ENCODE measurements at places on chromosomes 5 and 9. TPM values are rescaled to one million over a fixed set of nuclear protein-coding genes. Genes with fewer than 3 reads are reported as not detected.

Gene CDC23
- total RNA-seq: 29.4 TPM

DNA sequence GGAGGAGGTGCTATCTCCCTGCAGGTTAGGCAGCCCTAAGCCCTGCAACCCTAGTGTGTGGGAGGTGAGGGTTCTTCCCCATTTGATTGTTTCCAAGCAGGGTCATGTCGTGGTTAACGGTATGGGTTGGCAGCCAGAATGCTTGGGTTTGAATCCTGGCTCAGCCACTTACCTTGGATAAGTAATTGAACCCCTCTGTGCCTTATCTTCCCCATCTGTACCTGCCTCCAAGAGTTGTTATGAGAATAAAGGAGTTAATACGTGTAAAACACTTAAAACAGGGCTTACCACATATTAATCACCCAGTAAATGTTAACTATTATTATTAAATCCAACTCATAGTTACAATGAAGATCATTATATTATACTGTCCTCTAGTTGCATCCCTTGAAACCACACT lies 52.2 kb upstream of the SPATA31E1 start:
- DNase-seq: no peak

Gene POU5F2
- total RNA-seq: 1.1 TPM

DNA sequence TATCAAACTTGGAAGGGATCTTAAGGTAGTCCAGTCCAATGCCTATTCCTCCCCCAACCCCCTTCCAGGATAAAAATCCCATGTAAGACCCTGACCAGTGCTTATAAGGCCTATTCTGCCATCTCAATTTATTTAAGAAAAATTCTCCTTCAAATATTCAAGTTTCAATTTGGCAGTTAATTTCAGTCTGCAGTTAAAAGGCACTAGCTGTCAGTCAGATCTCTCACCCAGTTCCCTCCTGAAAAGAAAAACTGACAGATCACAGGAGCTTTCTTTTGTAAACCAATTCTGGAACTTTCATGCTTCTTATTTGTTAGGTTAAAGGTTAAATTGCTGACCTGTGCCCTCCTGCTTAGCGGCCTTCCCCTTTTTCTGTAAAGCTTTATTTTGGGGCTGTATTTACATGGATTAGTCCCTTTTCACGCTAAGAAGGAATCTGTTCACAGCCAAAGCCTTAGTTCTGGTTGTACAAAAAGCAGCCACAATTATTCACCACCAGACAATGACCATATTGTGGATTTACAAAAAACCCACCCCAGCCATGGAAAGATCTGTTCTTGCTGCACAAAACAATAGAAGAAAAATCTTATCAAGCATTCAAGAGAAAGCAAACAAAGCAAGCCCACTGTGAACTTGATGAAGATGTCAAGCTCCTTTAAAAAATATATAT lies 68.7 kb downstream of the DENND1A start:
- no peak for DNase-seq

Gene CD180
- not detected for total RNA-seq

DNA sequence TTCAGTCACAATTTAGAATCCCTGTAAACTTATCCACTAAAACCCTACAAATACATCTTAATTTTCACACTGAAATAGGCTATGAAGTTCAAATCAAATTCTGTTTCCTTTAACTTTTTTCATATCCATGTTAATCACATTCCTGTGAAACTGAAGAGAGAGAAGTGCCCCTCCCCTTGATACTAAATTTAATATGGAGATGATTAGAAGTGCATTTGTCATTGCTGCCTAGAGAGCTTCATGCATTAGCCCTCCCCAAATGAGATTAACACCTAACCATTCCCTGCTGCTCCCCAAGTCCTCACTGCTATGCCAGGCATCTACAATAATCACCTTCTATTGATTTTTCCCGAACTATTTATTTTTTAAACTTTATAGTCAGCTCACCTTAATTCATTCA lies 85.1 kb upstream of the SPOCK1 start:
- no peak for DNase-seq

Gene SH3GL2
- under 0.01 TPM for total RNA-seq

GRCh38 chr9:107541523-107541922 lies 52.0 kb upstream of the KLF4 start:
- DNase-seq: no peak

DNA sequence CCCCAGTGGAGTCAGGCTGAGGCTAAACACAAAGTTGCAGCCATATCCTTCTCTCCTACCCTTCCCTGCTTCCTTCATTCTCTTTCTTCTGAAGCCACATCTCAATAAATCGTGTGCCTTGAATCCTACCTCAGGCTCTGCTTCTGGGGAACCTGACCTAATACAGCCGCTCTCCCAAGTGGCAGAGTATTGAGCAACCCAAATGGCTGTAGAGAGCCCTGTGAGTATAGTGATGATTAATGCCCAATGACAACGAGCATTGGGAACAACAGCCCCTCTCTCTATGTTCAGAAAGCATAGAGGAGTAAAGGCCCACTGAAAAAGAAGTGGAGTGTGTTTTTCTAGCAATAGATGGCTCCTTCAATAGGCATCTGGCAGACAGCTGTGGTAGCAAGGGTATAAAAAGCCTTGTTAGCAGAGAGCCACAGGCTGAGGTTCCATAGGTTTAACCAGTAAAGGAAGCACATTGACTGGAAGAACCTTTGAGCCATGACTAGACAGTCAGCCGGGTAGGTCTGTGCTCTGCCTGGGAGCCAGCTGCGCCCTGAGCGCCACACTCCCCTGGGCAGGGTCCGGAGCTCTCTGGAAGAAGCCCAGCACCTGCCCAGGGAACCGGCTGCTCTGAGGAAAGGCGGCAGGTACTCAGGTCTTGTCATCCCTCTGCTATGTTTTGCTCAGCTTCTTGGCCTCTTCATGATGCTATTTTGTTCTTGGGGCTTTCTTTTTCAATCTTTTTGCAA lies 22.6 kb upstream of the HSPA9 start:
- no peak for DNase-seq

DNA sequence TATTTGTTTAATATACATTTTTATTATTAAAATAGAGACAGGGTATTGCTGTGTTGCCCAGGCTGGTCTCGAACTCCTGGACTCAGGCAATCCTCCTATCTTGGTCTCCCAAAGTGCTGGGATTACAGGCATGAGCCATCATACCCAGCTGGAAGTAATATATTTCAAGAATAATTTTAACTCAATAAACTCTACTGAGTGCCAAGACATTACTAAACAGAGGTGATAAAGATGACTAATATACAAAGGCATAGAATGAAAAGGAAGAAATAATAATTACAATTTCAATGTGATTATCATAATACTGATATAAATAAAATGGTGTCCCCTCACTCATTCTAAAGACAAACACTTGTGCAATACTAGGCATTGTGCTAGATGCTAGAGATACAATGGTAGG lies 13.9 kb downstream of the GOLPH3 start:
- DNase-seq: peak; percentile 10

Gene OTP
- not detected for total RNA-seq

Gene EEIG1
- total RNA-seq: 1.1 TPM

GRCh38 chr5:179245031-179245430 lies 100.2 kb downstream of the ADAMTS2 start:
- no peak for DNase-seq

- peak; percentile 70 for DNase-seq
These were observed 6.0 kb upstream of the NIPBL start for GRCh38 chr5:36870399-36871040.

GRCh38 chr9:90025816-90026215 lies 421.0 kb downstream of the GADD45G start:
- DNase-seq: no peak

- DNase-seq: no peak
These were observed 15.3 kb downstream of the NOTCH1 start for GRCh38 chr9:136530461-136531089.

DNA sequence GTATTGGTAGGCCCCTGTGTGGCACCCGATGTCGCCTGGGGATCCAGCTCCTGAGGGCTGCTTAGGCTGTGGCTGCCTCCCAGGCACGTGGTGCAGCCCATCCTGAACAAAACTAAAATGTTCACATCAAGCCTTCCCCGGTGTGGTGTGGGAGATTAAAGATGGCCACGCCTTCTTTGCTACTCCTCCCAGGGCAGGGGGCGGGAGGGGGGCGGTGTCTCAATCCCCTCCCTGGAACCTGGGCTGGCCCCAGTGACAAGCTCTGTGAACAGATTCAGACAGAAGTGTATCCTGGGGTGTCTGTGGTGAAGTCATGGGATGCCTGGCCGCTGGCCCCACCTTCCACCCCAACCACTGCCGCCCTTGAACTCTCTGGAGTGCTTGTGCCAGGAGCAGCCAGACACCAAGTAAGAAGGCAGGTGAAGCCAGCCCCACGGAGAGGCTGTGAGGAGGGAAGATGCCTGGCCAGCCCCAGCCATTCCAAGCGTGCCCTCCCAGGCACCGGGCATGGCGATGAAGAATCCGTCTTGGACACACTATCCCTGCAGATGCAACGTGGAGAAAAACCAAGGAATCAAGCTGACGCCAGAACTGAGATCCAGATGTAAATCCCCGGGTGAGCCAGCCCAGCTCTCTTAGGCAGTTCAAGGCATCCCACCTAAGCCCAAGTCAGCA lies 75.8 kb downstream of the AK8 start:
- DNase-seq: no peak

DNA sequence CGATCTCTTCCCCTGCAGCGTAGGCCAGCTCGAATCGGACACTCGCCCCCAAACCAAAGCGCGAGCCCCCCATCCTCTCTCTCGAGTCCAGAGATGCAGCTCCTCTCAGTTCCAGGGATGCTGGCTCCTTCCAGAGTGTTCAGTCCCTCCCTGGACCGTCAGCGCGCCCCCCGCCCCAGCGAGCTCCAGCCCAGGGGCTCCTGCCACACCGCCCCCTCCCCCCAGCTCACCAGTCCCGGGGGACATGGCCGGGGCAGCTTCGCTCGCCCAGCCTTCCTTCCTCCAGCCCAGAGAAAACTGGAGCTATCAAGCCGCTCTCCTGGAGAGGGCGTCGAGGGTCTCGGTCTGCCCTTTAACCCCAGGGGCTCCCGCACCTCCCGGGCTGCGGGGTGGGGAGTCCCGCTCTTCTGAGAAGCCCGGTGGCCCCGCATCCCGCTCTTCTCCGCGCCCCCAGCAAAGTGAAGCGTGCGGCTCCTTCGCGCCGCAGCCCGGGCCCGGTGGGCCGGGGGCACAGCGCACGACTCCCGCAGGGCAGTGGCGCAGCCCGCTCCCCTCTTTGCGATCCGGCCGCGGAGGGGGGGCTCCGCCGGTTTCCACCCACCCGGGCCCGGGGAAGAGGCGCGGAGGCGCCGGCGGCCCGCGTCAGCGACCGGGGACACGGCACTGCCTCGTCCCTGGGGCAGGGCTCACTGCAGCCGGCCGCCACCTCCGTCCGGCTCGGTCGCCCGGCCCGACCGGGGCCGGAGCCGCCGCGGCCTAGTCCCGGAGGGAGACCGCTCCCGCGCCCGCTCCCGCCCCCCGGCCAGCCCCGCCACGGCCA lies 587 bp downstream of the MIER3 start:
- no peak for DNase-seq

Gene CAMK2A
- total RNA-seq: 0.18 TPM

Gene TEX48
- total RNA-seq: not detected

Gene TRAF2
- total RNA-seq: 6.6 TPM

Gene RFESD
- 2.7 TPM for total RNA-seq

DNA sequence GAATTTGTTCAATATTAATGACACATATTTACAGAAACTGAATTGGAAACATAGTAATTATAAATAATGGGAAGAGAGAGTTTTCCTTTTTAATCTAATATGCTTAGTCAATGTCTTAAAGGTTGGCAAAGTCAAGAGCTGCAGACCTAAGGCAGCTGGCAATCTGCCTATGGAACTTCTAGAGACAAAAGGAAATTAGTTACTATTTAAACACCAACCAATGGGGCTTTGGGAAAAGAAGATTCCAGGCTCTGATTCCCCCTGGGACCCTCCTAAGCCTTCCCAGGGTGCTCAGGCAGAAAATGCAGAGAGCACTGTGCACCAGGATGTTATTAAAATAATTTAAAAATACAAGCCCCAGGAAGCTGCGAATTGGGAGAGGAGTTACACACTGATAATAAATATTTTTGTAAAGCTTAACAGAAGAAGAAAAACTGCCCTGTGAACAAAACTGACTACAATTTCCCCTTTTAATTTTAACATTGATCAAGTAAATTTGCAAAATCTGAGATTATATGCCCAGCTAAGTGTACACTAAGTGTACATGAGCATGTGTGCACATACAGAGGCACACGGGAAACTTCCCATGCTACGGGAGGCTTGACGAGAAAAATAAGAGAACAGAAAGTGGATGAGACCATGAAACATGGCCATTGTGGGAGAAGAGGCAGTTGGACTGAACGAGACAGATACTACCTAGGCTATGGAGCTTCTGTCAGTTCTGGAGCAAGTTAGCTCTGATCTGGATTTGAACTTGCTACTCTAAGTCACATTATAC lies 77.4 kb upstream of the ADAMTS16 start:
- no peak for DNase-seq

DNA sequence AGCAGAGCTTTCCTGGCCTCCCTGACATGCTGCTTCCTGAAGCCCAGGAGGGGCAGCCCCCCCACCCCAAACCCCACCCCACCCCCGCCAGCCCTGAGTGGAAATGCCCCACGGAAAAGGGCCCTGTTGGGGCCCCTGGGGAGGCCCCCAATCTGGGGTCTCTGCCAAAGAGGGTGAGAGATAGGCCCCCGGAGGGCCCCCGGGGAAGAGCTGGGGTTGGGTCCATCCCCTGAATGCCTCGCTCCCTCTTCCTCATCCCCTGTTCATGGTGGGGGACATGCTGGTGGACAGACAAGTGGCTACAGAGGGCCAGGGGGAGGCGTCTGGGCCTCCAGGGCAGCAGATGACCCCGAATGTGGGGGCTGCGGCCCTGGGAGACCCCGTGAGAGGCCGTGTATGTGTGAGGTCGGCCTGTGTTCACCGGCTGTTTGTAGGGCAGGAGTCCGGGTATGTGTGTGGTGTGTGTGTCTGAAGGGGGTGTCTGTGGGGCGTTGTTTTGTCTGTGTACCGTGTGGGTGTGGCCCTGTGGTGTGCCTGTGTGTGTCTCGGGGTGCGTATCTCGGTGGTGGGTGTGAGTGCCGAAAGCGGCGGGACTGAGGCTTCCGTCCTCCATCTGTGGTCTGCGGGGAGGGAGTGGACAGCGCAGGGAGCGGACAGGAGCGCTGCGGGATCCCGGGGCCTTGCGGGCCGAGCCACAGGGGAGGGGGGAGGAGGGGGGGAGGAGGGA lies 11.3 kb downstream of the C9orf50 start:
- DNase-seq: no peak

GRCh38 chr5:151477101-151477500 lies 29.7 kb downstream of the SLC36A1 start:
- DNase-seq: peak; percentile 74

DNA sequence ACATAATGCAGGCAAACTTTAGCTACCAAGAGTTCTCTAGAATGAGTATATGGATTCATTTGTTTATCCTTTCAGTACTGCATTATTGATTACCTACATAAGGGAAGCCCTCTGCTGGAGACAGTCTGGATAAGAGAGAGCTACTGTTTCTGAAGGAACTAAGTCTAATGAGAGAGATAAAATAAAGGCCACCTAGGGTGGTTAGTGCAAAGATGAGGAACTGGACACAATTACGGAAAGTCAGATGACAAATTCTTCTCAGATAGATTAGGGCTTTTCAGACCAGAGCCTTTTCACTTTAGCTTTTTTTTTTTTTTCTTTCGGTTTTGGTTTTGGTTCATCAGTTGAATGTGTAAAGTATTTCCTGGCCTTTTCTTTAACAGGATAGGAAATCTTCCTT lies 31.3 kb downstream of the ISOC1 start:
- no peak for DNase-seq

Gene SPATA24
- total RNA-seq: 4.4 TPM

GRCh38 chr9:89797937-89798455 lies 193.2 kb downstream of the GADD45G start:
- no peak for DNase-seq

Gene CDX1
- 0.18 TPM for total RNA-seq

Gene GRIN3A
- total RNA-seq: not detected

- DNase-seq: no peak
These were observed 259.3 kb downstream of the CEMIP2 start for GRCh38 chr9:71509054-71509453.

Gene IL33
- total RNA-seq: not detected

Gene RNF180
- total RNA-seq: 0.36 TPM

Data from IMR-90 (cell line).